M059J (cell line): ENCODE measurements at places on chromosomes 11 and 22.

GRCh38 chr11:77154381-77155081 is 26.5 kb downstream of the MYO7A start:
- DNase-seq, result no peak

GRCh38 chr11:116986521-116987105 is 111.6 kb downstream of the SIK3 start:
- DNase-seq, result peak; percentile 79

GRCh38 chr11:9133956-9134355 is 42.6 kb upstream of the SCUBE2 start:
- no peak for DNase-seq

GRCh38 chr22:39223091-39223710 is 21.6 kb downstream of the PDGFB start:
- no peak for DNase-seq

GRCh38 chr11:63915961-63916836 is 765 bp downstream of the RCOR2 start:
- DNase-seq, result peak; percentile 32
